ENCODE measurements at places on chromosomes 11 and 22. TPM values are rescaled to one million over a fixed set of nuclear protein-coding genes. Genes with fewer than 3 reads are reported as not detected.

The PRR5 gene
- polyA plus RNA-seq, result 7.4 TPM

The GNG3 gene
- polyA plus RNA-seq, result not detected

- peak; percentile 10 for DNase-seq
Observed at GRCh38 chr11:45163956-45164575, 17.6 kb downstream of the PRDM11 start.

GRCh38 chr11:36450110-36450572, 59.9 kb downstream of the TRAF6 start:
- no peak for DNase-seq

GRCh38 chr22:38415561-38416321, 39.3 kb downstream of the KCNJ4 start:
- no peak for DNase-seq

GRCh38 chr11:26937386-26937785, 56.5 kb upstream of the FIBIN start:
- DNase-seq, result no peak

GRCh38 chr11:46506483-46506791, 87.4 kb downstream of the AMBRA1 start:
- no peak for DNase-seq

GRCh38 chr11:8097926-8098325, 16.9 kb downstream of the TUB start:
- no peak for DNase-seq
